Fibroblast of mammary gland (primary cell): ENCODE measurements at places on chromosomes 5 and 9.

DNA sequence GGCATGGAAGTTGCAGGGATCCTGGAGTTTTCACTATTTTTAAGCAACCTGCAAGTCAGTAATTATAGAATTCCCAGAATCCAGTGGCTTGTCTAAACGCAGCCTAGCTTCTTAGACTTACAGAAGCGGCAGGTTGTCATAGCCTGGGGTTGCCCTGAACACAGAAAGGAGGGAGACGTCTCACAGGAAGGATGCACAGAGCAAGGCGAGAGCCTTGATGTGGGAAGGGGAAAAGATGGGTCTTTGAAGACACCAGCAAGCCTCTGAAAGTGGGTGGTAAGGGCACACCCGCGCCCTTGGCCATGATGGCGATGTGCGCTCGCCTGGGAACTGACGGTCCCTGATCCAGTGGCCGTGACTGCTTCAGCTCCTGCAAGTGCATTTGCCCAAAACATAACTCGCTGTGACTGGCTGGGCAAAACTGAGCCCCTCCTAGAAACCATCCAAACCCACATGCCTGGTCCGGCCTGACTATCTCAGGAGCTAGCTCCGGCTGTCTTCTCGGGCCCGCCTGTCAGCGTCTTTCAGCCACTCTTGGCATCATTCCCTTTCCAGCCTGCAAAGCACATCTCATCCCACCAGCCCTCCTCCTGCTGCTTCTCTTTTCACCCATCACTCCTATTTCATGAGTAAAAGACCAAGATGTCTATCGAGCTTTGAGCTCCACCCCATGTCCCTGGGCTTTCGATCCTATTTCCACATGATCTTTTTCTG is 17.1 kb downstream of the FBP1 start:
- no peak for DNase-seq

GRCh38 chr9:7226007-7226640 is 468.4 kb downstream of the KDM4C start:
- DNase-seq, result no peak

GRCh38 chr9:7289773-7290172 is 509.8 kb downstream of the DMAC1 start:
- DNase-seq, result no peak

DNA sequence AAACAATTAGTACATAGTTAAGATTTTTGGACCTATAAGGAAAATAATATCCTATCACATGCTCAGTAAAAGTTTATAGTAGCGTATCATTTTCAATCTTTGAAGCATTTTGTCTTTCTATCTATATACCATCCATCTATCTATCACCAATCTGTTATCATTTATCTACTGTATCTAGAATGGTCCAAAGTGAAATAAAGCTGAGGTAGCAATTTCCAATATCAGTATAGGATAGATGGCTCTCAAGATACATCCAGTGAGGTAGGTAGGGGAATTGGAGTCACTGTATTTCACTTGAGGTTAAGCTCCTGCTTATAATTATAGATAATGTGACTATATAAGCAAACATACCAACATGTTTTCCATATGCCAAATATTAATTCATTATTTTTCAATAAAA is 889.1 kb upstream of the CTNND2 start:
- DNase-seq, result no peak

- DNase-seq, result peak; percentile 68
These were observed 1.7 kb downstream of the CBY3 start for GRCh38 chr5:179679014-179679674.

DNA sequence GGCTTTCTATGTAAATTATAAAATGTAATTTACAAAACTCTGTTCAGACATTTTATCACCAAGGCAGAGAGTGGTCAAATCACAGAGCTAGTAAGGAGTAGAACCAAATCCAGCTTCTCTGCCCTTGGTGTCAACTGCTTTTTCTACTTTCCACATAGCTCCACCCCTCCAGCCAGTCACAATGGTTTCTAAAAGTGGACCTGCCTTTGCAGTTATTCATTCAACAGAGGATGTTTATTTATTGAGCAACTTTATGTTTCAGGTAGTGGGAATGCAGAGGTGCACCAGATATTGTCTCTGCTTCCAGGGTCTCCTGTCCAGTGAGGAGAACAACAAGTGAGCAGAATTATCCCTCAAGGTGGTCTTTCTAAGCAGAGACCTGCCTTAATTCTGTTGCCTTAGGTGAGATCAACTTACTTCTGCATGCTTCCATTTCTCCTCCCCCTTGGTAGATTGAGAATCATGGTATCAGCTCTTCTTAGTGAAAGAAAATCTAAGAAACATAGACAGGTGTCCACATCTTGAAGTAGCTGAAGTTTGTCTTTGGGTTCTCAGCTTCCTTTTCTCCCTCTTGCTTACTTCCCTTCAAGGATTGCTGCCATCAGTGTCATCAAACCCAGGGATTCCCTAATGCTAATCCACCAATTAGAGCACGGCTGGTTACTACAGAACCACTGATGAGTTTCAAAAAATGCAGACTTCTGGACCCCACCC is 17.2 kb upstream of the PDCD1LG2 start:
- DNase-seq, result no peak

DNA sequence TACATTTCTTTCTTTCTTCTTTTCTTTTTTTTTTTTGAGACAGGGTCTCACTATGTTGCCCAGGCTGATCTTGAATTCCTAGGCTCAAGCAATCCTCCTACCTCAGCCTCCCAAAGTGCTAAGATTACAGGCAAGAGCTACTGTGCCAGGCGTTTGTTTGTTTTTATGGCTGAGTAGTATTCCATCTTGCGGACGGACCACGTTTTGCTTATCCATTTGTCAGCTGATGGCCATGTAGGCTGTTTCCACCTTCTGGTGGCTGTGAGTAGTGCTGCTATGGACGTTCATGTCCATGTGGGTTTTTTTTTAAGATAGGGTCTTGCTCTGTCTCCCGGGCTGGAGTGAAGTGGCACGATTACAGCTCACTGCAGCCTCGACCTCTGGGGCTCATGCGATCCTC is 2.5 kb downstream of the DOK3 start:
- DNase-seq, result peak; percentile 34

DNA sequence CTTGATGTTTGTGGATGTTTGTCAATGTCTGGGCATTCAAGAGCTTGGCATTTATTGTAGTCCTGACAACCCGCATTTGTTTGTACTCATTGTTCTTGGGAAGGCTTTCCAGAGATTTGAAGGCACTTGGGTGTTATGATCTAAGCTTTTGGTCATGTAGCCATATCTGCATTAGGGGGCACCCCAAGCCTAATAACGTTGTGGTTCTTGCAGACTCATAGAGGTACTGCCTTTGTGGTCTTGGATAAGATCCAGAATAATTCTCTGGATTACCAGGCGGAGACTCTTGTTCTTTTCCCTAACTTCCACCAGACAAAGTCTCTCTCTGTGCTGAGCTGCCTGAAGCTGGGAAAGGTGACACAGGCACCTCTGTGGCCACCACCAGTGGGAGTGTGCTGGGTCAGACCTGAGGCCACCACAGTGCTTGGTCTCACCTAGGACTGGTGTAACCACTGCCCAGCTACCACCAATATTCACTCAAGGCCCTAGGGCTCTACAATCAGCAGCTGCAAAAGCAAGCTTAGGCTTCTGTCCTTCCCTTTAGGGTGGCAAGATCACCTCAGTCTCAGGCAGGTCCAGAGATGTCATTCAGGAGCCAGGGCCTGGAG is 144.4 kb upstream of the TAS2R1 start:
- peak; percentile 46 for DNase-seq

- peak; percentile 48 for DNase-seq
These were observed 7.3 kb upstream of the FOXB2 start for GRCh38 chr9:77011973-77012821.

GRCh38 chr5:95884511-95884910 is 62.0 kb upstream of the GLRX start:
- DNase-seq, result no peak

- DNase-seq, result no peak
These were observed 104.6 kb upstream of the SARDH start for GRCh38 chr9:133842721-133843227.

DNA sequence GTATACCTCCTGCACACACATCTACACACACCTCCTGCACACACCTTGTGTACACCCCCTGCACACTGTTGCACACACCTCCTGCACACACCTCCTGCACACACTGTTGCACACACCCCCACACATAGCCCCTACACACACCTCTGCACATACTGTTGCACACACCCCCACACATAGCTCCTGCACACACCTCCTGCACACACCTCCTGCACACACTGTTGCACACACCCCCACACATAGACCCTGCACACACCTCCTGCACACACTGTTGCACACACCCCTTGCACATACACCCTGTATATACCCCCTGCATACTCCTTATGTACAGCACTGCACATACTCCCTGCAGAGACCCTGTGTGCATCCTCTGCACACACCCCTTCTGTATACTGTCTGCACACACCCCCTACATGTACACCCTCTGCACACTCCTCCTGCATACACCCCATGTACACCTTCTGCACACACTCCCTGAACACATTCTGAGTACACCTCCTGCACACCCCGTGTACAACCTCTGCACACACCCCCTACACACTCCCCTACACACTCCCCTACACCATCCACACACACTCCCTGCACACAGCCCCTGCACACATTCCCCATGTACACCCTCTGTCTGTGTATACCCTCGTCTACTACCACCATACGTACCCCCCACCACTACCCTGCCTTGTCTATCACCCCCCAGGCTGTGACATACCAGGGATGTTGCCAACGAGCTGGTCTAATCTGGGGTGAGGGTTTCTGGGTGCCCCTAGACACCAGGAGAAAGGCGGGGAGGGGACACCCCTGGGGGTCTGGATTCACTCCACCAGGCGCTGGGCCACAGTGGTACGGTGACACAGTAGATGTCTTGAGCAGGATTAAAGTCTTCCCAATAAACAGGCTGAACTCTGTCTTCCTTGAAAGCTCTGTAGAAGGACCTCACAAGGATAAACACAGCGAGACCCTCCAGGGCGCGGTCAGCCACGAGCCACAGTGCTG is 1.1 kb upstream of the CEP72 start:
- DNase-seq, result no peak

- no peak for DNase-seq
These were observed 48.9 kb upstream of the COL15A1 start for GRCh38 chr9:98894761-98895160.

- no peak for DNase-seq
These were observed 77.5 kb upstream of the FBN2 start for GRCh38 chr5:128615578-128615977.

GRCh38 chr9:116891424-116891823 is 204.3 kb downstream of the TRIM32 start:
- DNase-seq, result no peak

DNA sequence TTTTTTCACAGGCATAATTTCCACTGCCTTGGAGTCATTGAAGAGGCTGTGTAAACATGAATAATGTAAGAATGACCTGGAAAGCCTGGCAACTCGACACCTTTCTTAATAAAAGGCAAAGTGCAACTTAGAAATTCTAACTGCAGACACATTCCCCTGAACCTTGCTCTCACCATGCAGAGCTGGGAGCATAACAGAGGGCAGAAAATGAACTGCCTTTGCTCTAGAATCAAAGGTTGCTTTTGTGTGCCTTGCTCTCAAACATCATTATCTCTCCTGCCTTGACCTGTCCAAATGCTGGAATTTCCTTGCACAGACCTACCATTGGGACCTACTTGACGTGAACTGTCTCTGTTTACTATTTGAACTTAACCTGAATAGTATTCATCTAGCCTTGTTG is 462.0 kb upstream of the ZNF462 start:
- no peak for DNase-seq

DNA sequence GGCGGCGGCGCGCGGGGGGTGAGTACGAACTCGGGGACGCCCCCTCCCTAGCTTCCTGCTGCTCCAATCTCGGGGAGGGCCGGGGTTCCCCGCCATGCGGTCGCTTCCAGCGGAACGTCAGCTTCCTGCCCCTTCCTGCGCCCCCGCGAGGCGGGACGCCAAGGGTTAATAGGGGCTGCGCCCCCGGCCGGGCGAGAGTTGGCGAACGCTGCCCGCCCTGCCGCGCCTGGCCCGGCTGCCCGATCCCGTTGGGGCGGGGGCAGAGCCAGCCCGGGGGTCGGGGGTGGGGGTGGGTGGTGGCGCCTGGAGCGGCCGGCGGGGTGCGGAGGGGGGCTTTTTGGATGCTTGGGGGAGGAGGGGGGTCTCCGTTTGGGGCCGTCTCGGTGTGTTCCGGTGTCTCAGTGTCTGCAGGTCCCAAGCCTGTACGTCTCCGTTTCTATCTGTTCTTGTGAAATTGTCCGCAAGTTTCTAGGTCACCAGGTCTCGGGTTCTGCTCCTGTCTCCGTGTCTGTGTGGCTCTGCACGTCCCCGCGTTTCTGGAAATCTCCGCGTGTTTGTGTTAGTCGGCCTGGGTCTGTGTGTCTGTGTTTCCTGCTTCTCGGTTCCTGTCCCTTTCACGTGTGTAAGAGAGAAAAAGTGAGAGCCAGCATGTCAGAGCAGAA is 789 bp downstream of the COL27A1 start:
- no peak for DNase-seq

DNA sequence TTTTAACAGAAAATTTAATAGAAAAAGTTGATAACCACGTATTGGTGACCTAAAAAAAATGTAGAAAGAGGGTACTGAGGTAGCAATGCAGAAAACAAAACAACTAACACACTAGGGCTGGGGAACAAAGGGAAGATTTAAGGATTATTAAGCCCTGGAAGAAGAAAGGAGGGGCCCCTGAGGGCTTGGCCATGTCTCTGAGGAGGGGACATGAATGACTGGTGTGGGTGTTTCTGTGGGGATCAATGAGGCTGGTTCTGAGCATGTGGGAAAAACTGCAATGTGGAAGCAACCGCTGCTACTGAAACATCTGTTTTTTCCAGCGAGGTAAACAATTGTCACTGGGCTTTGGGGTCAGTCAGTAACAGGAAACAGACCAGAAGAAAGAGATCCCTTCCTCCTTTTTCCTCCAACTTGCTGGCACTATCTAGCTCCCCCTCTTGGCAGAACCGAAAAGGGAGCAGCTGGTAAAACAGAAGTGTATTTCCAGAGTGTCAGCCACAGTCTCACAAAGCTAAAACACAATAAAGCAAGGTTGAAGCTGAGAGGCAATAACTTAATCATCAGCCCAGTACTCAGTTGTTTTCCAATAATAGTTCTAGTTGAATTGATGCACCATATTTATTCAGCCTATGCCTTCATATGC is 48.3 kb downstream of the ATPSCKMT start:
- peak; percentile 16 for DNase-seq

DNA sequence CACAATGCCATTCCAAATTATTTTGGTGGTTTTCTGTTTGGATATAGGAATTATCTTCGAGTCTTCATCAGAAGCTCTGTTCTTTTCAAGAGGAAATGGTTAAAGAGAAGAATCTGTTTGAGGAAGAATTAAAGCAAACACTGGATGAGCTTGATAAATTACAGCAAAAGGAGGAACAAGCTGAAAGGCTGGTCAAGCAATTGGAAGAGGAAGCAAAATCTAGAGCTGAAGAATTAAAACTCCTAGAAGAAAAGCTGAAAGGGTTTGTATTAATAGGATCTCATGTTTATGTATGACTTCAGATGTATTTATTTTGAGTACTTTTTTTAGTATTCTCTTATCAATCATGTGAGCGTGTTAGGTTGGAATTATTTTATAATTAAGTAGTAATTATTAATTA is 15.0 kb downstream of the HMMR start:
- no peak for DNase-seq

- DNase-seq, result no peak
These were observed 265.7 kb downstream of the HSPA4 start for GRCh38 chr5:133317558-133317957.
